ENCODE measurements at places on chromosomes 5 and 9.

GRCh38 chr9:73121375-73121935 is 30.2 kb upstream of the ANXA1 start:
- no peak for DNase-seq

- DNase-seq = no peak
Observed at GRCh38 chr9:109616571-109617120, 118.5 kb upstream of the PTPN3 start.

DNA sequence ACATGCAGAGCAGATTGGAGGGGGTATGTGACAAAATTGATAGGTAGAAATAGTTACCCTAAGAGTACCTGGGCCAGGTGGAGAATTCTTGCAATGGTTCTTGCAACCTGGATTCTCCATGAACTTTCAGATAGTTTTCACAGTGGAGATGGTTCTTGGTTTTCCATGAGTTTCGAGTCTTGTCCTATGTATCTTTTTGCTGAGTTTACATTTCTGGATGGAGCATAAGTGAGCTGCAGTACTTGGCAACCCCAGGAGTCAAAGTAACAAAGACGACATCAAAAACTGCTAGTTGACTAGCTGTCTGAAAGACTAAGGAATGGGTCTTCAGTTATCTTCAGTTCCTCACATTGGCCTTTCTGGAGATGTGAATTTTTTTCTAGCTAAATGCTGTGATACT is 196.6 kb upstream of the RAD23B start:
- no peak for DNase-seq

DNA sequence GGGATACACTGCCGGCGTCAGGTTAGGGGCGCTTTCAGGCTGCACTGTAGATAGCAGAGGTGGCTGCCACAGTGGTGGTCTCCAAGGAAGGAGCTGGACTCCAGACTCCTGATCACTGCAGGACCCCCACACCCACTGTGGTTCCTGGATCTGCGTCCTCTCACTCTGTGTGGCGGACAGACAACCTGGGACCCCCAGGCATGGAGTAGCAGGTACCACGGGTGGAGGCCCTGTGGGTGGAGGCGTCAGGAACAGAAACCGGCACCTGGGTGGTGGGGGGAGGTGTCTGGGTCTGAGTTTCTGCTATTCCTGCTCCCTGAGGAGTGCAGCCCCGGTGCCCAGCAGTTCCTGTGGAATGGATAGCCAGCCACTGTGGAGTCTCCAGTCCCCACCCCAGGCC is 75.1 kb upstream of the PCAT7 start:
- no peak for DNase-seq

DNA sequence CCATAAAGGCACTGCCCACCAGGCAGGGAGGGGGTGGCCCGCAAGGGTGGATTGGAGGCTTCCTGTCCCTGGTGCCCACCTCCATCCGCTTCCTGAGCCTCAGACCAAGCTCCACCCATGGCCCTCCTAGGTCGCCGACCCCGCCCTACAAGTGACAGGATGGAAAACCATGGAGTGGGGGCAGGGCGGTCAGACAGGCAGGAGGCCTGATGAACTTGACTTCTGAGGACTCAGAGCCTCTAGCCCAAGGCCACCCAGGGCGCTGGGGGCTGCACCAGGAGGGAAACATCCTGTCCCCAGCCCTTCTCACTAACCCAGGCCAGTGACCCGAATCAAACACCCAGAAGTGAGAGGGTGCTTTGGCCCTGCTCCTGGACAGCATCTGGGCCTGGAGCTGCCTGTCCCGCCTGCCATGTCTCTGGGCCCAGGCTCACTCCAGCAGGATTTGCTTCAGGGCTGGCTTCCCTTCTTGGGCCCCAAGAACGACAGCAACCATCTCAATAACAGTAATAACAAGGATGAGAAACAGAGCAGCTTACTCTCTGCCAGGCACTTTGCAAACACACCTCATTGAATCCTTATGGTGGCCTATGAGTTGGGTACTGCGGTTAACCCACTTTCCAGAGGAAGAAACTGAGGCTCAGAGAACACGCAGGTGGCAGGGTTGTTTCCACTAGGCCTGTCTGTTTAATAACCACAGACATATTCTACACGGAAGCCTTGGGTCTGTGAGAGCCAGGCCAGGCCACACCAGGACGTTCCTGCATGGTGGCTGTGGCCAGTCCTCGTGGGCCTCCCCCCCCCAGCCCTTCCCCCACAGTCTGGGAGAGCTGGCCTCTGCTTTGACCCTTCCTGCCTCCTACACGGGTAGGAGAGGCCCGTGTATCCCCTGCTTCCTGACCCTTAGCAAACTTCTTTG is 4.4 kb upstream of the ST6GALNAC6 start:
- no peak for DNase-seq

- DNase-seq = no peak
Observed at GRCh38 chr9:131012396-131012917, 3.5 kb downstream of the LAMC3 start.

GRCh38 chr5:7540736-7541485 is 145.0 kb downstream of the ADCY2 start:
- no peak for DNase-seq

DNA sequence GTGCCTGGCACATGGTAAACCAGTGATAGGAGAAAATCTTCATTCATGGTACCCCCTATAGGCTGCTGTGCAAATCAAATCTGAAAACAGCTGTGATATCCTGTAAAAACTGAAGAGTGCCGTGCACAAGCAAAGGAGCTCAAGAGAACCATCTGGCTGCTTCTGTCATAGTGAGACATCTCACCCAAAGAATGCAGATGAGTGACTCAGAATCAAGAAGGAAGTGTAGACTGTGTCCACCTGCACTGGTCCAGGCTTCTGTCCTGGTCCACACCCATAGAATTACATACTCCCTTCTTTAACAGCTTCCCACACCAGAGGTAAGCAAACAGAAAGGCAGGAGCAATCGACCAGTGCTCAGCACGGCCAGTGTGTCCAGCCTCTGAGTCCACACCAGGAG is 195.9 kb downstream of the ASTN2 start:
- DNase-seq = no peak

- no peak for DNase-seq
Observed at GRCh38 chr9:97766610-97767009, 69.5 kb upstream of the XPA start.
